Epithelial cell of esophagus (primary cell): ENCODE measurements at places on chromosomes 3 and 15.
A peak's percentile ranks its signal among the peaks of the same experiment; 100 is the strongest.

- DNase-seq: no peak
Measured at GRCh38 chr3:184648636-184649035, 63.2 kb downstream of the MAGEF1 start.

DNA sequence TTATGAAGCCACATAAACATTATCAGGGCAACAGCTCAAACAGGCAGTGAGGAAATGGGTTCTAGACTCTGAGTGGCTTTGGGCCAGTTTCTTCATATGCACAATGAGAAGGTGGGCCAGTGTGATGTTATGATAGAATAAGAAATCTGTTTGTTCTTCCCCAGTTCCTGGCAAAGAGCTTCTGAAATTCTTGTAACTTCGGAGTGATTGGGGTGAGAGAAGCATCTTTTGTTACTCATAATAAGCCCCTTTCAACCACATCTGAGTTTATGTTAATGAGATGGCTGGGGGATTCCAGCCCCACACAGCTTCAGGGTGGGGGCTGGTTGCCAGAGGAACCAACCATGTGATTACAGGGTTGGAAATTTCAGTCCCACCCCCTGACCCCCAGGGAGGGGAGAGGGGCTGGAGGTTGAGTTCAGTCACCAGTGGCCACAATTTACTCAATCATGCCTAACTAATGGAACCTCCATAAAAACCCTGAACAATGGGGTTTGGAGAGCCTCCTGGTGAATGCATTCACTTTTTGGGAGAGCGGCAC, 57.0 kb upstream of the FRMD4B start:
- no peak for DNase-seq

DNA sequence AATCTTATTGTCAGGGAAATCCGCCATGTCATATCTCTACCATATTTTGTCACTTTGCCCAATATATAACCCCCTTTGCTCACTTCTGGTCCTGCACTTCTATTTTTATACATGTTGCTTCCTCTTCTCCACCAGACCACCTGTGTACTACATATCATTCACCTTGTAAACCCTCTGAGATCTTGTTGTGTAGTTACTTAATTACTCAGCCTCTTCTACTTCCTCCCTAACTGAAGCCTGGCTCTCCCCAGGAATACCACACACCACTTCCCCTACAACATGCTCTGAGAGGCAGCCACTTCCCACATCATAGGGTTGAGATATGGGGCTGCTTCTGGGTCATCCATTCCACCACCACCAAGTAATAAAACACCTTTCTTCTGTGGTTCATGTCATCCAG, 10.0 kb downstream of the HEXA start:
- DNase-seq: no peak

DNA sequence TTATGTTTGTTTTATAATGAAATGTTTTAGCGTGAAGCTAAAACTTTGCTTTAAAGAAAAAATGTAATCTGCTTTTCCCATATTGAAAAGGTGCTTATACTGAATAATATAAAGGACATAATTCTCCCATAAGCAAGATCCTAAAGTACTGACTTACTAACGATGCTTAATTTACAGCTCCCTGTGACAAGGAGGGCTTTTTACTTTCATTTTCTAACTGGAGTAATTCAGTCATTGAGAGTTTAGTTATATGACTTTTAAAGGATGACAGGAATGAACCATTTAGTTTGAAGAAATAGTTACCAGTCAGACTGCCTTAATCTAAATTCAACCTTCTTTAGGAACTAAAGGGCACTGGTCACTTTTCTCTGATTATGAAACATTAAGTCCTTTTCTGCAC, 19.3 kb upstream of the ZPLD1 start:
- no peak for DNase-seq

DNA sequence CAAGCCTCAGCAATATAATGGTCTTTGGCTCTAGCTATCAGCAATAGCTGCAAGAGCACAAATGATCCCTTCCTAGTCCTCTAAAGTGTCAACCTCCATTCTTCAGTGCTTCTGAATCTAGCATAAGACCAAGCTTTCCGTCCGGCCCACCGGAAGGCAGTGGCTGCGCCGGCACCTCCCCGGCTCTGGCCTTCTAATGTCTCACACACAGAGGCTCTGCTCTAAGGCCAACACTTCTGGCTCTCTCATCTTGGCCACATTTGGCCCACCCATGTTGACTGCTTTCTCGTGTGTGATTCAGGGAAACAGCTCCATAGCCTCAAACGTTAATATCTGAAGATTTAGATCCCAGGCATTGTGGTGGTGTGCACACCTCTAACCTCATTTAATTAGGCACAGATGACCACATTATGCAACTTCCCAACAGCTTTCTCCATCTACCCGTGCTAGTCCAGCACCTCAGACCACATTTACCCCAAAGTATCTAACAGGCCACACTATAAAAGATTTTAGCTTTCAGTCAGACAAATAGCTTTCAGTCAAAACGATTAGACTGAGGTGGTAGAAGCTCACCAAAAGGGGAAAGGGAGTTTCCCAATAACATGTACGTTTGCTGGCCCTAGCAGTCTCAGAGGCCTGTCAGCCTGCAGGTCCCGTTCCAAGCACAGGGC, 19.3 kb downstream of the SLC51A start:
- DNase-seq: no peak

DNA sequence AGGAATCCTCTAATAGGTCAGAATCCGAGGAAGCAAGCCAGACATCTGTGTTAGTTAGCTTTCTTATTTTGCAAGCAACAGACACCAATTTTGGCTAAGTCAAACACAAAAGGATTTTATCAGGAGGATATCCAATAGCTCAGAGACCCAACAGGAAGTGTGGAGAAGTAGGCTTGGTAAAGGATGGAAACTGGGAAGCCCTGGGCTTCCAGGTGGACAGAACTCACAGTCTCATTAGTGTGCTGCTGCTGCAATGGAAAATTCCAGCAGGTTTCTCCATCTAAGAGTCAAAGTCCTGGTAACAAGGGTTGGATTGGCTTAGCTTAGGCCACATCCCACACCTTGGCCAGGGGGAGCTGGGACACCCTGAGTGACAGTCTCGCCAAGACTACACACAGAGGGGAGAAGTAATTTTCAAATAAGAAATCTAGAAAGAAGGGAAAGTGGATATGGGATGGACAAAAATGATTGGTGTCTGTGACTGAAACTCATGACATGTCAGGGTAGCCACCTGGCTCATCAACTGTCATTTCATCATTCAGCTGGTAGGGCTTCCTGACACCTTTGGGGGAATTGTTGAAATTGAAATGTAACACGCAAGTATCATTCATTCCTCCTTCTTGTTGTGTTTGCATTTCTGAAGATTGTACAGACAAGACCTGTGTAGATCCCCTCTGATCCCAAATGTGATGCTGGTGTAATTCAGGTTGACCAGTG, 158.6 kb downstream of the THSD4 start:
- DNase-seq: no peak

- DNase-seq: no peak
Measured at GRCh38 chr3:145170121-145170520, 990.9 kb downstream of the PLOD2 start.

DNA sequence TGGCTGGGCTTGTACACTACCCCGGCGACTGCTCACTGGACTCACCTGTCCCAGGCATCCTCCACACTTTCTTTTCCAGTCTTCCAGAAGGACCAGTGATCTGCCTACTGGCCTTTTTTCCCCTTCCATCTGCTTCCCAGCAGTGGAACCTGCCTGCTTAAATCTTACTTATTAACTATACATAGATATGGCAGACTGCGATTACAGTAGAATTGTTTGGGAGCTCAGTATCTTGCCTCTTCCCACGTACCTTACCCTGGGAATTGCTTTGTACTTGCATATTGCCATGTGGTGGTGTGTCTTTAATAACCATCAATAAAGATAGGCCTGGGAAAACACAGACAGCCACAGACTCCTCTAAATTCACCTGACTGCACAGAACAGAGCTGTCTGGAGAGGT, 11.8 kb upstream of the HES1 start:
- DNase-seq: no peak

GRCh38 chr3:20055020-20055775, 15.0 kb downstream of the KAT2B start:
- no peak for DNase-seq

DNA sequence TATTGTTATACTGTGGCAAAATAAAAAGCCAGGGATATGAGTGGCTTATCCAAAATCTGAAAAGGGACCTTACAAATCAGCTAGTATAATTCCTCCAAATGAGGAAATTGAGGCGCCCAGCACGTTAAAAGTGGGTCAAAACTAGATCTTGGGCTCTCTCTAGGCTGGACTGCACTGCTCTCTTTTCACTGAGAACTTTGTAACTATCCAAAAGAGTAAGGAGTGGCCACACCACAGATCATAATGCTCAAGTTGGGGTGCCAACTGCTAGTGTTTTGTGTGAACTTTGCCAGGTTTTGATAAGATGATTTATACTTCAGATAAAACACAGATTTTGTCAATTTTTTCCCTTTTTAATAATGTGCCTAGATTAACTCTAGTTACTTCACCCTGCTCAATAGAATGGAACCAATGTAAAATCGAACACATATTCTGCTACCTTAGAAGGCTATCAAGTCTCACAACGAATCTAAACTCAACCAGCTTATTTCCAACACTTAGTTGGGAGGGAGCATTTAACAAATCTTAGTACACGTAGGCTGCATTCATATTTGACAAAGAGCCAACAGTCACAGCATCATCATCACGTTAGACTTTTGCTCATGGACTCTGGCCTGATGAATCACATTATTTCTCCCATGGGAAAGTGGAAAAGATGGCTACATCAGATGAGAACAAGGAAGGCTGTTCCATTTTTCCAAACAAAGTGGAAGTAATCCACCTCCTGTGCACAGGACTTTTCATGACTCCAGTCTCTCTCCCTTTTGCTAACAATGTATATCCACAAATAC, 64.4 kb downstream of the ABI3BP start:
- peak; percentile 75 for DNase-seq

DNA sequence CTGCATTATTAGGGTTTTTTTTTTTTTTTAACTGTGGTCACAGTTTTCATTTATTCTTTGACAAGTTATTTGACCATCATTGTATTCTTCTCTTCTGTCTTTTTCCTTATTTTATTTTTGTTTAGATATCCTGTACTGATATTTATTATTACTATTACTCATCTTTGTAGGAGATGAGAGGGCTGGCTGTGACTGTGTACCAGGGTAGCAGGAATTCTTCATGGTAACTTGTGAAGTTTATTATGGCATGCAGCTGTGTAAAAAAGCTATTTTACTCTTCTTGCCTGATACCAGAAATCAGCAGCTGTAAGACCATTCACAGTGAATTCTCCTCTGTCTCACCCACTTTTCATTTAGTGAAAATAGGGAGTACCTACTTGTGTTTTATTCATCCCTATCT, 44.5 kb downstream of the ATP6V1A start:
- DNase-seq: no peak

- no peak for DNase-seq
Measured at GRCh38 chr3:42085641-42086376, 5.3 kb upstream of the TRAK1 start.

DNA sequence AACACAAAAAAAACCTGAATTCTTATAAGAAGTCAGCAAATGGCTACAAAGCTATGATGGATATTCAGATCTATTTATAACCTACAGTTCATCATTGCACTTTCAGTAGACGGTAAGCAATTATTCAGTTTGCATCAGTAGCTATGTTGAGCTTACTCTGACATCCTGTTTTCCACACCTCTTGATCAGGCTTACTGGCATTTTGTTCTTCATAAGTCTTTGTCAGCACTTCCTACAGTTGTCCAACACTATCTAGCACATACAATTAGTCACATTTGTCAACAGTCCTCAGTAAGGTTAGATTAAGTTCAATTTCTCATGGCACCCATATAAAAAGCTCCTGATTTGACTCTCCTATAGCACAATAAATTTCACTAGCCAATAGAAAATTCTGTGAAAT, 71.2 kb upstream of the ST3GAL6 start:
- peak; percentile 60 for DNase-seq

GRCh38 chr3:4290272-4290893, 12.8 kb upstream of the SETMAR start:
- DNase-seq: peak; percentile 53

- DNase-seq: peak; percentile 18
Measured at GRCh38 chr3:12175137-12175593, 16.5 kb upstream of the TIMP4 start.

GRCh38 chr3:69879051-69879450, 120.5 kb upstream of the SAMMSON start:
- DNase-seq: no peak

GRCh38 chr15:66251065-66251789, 2.3 kb downstream of the MEGF11 start:
- DNase-seq: no peak

GRCh38 chr15:39752991-39753390, 29.6 kb downstream of the FSIP1 start:
- no peak for DNase-seq

DNA sequence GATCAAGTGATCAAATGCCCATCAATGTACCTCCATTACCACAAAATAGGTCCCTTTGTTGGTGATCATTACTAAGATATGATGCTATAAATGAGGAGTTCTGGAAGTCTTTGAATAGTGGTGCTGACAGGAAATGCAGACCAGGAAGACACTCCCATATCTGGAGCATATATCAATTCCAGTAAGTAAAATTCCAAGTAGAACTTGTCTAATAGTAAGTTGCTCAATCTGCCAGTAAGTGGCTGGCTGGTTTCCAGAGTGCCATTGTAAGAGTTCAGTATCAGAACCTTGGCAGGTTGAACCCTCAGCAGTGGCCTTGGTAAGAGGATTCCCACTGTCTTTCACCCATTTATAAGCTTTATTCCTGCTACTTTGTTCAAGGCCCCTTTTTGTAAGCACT, 379.9 kb upstream of the RBMS3 start:
- peak; percentile 54 for DNase-seq

DNA sequence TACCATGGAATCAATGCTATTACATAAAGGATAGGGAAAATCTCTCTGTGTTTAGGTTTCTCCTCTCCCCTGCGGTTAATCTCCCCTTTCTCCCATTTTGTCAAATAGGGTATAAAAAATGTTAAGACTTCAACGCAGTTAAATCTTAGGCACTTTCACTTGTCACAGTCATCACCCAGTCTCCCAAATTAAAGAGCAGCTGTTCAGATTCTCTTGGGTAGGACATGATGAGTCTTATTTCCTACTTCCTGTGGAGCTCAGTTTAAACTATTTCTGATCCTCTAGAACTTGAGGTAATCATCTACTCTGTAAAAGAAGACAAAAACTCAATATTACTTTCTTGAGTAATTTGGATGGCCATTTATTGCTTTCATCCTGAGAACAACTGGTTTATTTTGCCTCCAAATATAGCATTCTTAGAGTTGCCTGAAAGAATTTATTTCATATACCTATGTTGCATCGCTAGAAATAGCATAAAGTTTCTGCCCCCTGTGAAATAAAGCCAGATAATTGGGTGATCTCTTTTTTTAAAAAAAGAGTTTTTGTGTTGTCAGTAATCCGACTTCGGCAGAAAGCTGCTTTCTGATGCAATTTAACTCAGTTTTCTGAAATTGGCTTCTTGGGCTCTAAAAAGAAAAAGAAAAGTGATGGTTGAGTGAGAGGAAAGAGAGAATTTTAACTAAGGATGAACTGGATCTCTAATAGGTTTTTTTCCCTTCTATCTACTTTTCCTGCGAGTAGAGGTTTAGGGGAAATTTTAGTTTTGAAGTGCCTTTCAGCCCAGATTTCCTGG, 20.7 kb downstream of the RAP2B start:
- DNase-seq: no peak

GRCh38 chr3:16262174-16262573, 2.6 kb downstream of the DPH3 start:
- DNase-seq: no peak

- DNase-seq: peak; percentile 81
Measured at GRCh38 chr15:59917504-59918157, 86.5 kb upstream of the FOXB1 start.
